ENCODE measurements at places on chromosomes 4 and X.

GRCh38 chr4:8913858-8914460, 42.3 kb upstream of the HMX1 start:
- no peak for DNase-seq

GRCh38 chr4:80806472-80806871, 224.0 kb upstream of the BMP3 start:
- DNase-seq, result no peak

DNA sequence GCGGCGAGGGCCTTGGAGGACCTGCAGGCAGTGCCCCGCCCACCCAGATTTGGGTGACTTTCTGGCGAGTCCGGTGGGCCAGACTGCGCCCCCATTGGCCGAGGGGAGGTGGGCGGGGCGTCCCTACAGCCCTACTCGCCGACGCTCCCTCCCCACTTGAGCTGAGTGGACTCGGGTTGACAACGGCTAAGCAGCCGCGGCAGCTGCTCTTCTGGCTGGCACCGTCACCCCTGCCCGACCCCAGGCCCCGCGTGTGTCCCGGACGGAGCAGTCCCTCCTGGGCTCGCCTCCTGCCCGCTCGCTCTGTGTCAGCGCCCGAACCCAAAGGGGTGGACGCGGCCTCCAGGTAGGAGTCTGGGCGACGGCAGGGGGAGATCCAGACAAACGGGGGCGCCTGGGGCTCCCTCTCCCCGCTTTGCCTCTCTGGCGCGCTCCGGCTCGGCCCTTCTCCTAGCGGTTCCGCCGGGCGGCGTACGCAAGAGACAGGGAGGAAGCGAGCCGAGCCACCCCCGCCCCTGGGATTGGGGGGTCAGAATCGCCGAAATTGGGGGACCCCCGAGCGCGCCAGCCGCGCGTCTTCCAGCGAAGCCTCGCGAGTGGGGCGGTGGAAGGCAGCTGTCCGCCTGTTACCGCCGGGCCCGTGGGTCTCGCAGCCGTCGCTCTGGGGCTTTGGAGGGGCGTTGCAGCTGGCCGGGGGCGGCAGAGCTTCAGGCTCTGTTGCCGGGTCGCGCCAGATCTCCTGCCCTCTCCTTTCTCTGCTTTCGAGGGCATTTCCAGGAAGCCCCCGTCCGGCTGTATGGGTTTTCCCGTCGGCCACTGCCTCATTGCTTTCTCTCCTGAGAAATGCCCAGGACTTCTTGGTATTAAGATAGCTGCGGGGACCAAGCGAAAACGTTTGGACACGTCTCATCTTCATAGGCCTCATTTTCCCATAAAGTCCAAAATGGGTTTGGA, 46.3 kb downstream of the STARD8 start:
- DNase-seq, result peak; percentile 77

DNA sequence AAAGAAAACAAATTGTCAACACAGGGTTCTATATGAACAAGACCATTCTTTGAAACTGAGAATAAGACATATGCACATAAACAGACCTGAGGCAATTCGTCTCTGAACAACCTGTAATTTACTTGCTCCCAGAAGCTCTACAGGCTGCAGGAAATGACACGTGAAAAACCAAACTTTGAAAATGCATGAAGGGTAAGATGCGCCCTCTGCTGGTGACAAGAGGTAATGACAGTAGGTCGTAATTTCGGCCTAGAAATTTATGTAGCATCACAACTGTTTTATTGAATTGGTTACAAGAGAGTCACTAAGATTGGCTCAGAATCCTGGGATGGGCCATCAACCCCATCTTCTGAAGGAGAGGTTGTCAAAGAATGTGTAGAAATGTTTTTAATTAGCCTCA, 276.5 kb downstream of the PPP4R3C start:
- peak; percentile 27 for DNase-seq

DNA sequence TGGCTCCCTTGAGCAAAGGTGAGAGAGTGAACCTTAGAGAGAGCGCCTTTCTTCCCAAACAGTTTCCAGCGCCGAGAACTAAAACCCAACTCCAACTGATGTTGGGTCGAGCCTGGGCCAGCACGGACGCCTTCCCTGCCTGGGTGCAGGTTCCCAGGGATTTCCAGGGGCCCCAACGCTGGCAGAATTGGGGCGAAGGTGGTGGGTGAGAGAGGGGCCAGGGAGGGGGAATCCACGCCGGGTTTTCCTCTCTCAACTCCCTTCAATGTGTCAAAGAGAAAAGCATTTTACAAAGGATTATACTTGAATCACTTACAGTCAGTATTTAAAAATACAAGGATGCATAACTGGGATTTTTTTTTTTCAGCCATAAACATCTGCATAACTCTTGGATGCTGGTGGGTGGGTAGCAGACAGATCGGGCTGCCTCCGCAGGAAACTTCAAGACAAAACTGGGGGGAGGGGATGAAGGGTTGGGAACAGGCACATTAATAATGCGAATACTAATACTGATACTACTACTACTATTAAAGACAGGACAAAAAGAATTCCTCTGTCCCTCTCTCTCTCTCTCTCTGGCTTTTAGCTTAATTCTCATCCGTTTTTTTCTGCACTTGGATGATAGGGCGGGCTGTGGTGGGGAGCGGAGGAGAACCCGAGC, 1.3 kb upstream of the ARX start:
- DNase-seq, result peak; percentile 35

GRCh38 chr4:138161351-138161750, 80.8 kb downstream of the SLC7A11 start:
- DNase-seq, result no peak

DNA sequence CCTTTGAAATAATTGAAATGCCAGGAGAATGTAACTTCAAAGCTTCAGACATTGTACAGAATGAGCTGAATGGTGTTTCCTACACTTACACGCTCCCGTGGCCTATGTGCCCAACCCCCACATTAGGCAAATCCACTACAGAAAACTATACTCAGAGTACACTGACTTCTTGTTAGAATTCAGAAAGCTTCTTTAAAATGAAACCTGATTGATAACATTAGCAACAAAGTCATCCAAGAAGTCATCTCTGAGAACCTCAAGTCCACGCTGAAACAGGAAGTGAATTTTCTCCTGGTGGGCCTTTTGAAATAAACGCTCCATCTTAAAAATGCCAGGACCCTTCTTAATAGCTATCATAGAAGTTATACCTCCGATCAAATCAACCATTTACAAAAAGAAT, 136.3 kb downstream of the TSPAN5 start:
- DNase-seq, result no peak

GRCh38 chr4:87363552-87363951, 27.4 kb downstream of the HSD17B11 start:
- DNase-seq, result no peak

GRCh38 chr4:80196922-80197573, at the start of gene PRDM8:
PRDM8 (plus strand) TSS chr4:80197503; CDS start chr4:80200081, 2,578 bp downstream.
- DNase-seq, result peak; percentile 90
